ENCODE measurements at places on chromosomes 6 and 20. TPM values are rescaled to one million over a fixed set of nuclear protein-coding genes. Genes with fewer than 3 reads are reported as not detected.

Gene CALHM5
- not detected for total RNA-seq

Gene TP53TG5
- not detected for total RNA-seq

Gene OR2J1
- not detected for total RNA-seq

Gene PKIB
- total RNA-seq: not detected

Gene CUTA
- 164 TPM for total RNA-seq

Gene KCNG1
- 3.4 TPM for total RNA-seq

Gene WFDC12
- not detected for total RNA-seq

Gene CLPSL1
- not detected for total RNA-seq

Gene DCDC2
- not detected for total RNA-seq

Gene HTR1E
- total RNA-seq: not detected

Gene COL21A1
- total RNA-seq: not detected

Gene SGK2
- 0.11 TPM for total RNA-seq

Gene HINT3
- total RNA-seq: 12.8 TPM

Gene PLCB4
- not detected for total RNA-seq

Gene TCF15
- total RNA-seq: not detected

Gene PSMA7
- total RNA-seq: 464 TPM

Gene RIPOR2
- total RNA-seq: 54.4 TPM

Gene RMND1
- total RNA-seq: 24.5 TPM

- H3K4me3 ChIP-seq: no peak overlapping the region
- H3K36me3 ChIP-seq: no peaks in the 10 kb centered on the region
- no peaks in the 10 kb centered on the region for H3K4me1 ChIP-seq
- DNase-seq: no peak
Observed at GRCh38 chr20:63115651-63116411, 100.1 kb downstream of the YTHDF1 start.

GRCh38 chr20:61951695-61952533 lies 113.8 kb downstream of the TAF4 start:
- no peaks in the 10 kb centered on the region for H3K4me1 ChIP-seq
- no peak overlapping the region for H3K4me3 ChIP-seq
- H3K27ac ChIP-seq: no peak overlapping the region
- no peaks in the 10 kb centered on the region for H3K27me3 ChIP-seq
- DNase-seq: no peak
- H3K36me3 ChIP-seq: no peaks in the 10 kb centered on the region

- H3K4me1 ChIP-seq: peaks cover 84% of the 10 kb centered on the region
- peak overlapping the region; percentile 61 for H3K4me3 ChIP-seq
- H3K36me3 ChIP-seq: peaks cover 39% of the 10 kb centered on the region
- H3K27ac ChIP-seq: peak overlapping the region; percentile 68
- DNase-seq: peak; percentile 62
- no peaks in the 10 kb centered on the region for H3K27me3 ChIP-seq
Observed at GRCh38 chr20:53579581-53580375, 13.9 kb downstream of the ZNF217 start.

- H3K4me3 ChIP-seq: no peak overlapping the region
- peaks cover 16% of the 10 kb centered on the region for H3K4me1 ChIP-seq
- no peak overlapping the region for H3K27ac ChIP-seq
- DNase-seq: no peak
- no peaks in the 10 kb centered on the region for H3K36me3 ChIP-seq
Observed at GRCh38 chr20:44154521-44155001, 32.4 kb downstream of the JPH2 start.

DNA sequence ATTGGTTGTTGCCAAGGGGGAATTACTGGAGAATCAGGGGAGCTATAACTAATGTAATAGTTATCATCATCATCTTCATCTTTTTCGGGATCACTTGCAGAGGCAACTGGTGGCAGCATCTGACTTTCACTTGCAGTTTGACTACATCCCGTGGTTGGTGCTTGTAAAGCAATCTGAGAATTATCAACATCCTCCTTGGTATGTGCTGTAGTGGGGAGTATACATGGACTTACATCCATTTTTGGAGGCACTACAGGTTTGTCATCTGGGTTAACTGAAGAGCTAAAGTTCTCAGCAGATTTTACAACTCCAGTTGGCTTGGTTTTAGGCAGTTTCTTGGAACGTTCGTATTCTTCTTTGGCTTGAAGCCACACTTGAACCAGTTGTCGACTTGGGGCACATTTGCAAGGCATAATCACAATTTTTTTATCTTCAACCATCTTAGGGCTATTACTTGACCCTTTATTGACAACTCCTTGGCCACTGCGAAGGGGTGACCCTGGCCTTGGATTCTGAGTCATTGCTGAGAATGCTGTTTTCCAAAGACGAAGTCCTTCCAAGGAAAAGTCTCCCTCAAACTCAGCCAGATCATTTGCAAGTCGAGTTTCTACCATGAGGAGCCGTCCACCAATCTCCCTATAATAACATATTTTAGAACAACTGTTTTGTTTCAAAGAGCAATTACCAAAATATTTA lies 115.5 kb downstream of the REV3L start:
- no peaks in the 10 kb centered on the region for H3K36me3 ChIP-seq
- no peaks in the 10 kb centered on the region for H3K27me3 ChIP-seq
- no peak for DNase-seq
- no peaks in the 10 kb centered on the region for H3K4me1 ChIP-seq

DNA sequence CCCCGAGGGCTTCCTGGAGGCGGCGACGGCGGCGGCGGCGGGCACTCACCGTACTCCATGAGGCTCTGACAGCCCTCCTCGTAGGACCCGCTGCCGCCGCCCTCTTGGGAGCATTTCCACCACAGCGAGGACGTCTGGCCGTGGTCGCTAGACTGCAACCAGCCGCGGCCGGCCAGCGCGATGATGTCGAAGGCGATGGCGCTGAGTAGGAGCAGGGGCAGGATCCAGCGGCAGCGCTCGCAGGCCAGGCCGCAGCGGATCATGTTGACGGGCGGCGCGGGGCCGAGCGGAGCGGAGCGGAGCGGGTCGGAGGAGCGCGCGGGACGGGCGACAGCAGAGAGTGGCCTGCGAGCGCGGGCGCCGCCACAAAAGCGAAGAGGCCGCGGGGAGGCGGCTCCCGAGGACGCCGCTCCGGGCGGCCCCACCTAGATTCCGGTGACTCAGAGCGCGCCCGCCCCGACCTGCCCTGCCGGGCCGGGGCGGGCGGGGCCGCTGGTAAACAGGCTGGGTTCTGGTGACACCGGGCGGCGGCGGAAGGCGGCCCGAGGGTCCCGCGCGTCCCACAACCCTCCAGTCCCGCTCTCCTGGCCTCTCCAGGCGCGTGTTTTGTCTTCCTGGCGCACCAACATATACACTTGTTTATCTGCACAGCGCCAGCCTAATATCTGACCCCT lies at the start of gene PERP:
TSS of gene PERP (minus strand) at position 342 of the 674 bp plus-strand sequence. CDS start at position 263, 79 bp downstream.
- DNase-seq: peak; percentile 83
- H3K27me3 ChIP-seq: peaks cover 10% of the 10 kb centered on the region
- peak within 1 kb of the TSS; percentile 2 for H3K27ac ChIP-seq
- peak within 1 kb of the TSS; percentile 31 for H3K4me3 ChIP-seq
- H3K4me1 ChIP-seq: peaks cover 13% of the 10 kb centered on the region

GRCh38 chr6:21589352-21590345 lies 3.9 kb upstream of the SOX4 start:
- peak; percentile 68 for DNase-seq
- peak overlapping the region; percentile 79 for H3K4me3 ChIP-seq
- H3K27me3 ChIP-seq: peaks cover 22% of the 10 kb centered on the region
- H3K36me3 ChIP-seq: no peaks in the 10 kb centered on the region
- peaks cover 13% of the 10 kb centered on the region for H3K4me1 ChIP-seq

DNA sequence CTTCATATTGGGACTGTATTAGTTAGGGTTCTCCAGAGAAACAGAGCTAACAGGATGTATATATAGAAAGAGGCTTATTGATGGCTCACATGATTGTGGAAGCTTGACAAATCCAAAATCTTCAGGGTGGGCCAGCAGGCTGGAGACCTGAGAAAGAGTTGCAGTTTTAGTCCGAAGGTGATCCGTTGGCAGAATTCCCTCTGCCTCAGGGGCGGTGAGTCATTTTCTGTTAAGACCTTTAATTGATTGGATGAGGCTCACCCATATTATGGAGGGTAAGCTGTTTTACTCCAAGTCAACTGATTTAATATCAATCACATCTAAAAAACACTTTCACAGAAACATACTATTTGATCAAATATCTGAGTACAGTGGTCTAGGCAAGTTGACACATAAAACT lies 113.6 kb downstream of the FLRT3 start:
- H3K36me3 ChIP-seq: no peaks in the 10 kb centered on the region
- H3K27ac ChIP-seq: no peak overlapping the region
- no peaks in the 10 kb centered on the region for H3K4me1 ChIP-seq
- DNase-seq: no peak
- no peak overlapping the region for H3K4me3 ChIP-seq

GRCh38 chr6:156984178-156984738 lies 207.1 kb downstream of the ARID1B start:
- peaks cover 50% of the 10 kb centered on the region for H3K4me1 ChIP-seq
- H3K4me3 ChIP-seq: no peak overlapping the region
- H3K27me3 ChIP-seq: no peaks in the 10 kb centered on the region
- H3K36me3 ChIP-seq: no peaks in the 10 kb centered on the region

GRCh38 chr6:151082079-151082478 lies 157.7 kb upstream of the AKAP12 start:
- H3K36me3 ChIP-seq: no peaks in the 10 kb centered on the region
- H3K4me3 ChIP-seq: no peak overlapping the region
- H3K27ac ChIP-seq: no peak overlapping the region
- H3K27me3 ChIP-seq: no peaks in the 10 kb centered on the region
- H3K4me1 ChIP-seq: no peaks in the 10 kb centered on the region
- DNase-seq: no peak

- no peak overlapping the region for H3K4me3 ChIP-seq
- DNase-seq: peak; percentile 21
- no peaks in the 10 kb centered on the region for H3K4me1 ChIP-seq
- H3K27ac ChIP-seq: no peak overlapping the region
Observed at GRCh38 chr6:161418463-161418945, 144.6 kb upstream of the AGPAT4 start.

DNA sequence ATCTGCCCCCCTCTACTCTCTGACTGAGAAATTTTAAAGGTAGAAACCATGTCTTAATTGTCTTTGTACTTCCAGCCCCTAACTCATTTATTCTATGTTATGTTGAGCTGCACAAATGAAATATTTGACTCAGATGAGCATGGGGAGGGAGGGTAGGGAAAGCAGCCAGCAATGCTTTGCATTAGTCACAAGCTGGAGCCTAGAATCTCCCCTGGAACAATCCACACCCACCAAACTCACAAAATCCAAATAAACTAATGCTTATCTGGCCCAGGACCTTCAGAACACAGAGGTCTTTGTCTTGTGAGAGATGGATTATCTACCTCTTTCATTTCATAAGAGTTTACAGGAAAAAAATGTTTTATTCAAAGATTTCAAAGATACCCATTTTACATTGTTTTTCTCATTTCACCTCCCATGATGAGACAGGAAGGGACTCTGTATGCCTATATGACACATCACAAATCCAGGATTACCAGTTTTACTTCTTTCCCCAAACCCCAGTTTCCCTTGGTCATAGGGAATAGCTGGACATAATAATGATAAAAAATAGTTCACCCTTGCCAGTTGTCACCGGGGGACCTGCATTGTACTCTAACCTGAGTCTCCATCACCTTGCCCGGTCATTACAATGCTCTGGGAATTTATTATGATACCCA lies 466.9 kb downstream of the KIF16B start:
- no peak overlapping the region for H3K4me3 ChIP-seq
- no peaks in the 10 kb centered on the region for H3K4me1 ChIP-seq
- H3K27me3 ChIP-seq: no peaks in the 10 kb centered on the region
- DNase-seq: no peak
- no peak overlapping the region for H3K27ac ChIP-seq

- H3K36me3 ChIP-seq: no peaks in the 10 kb centered on the region
- no peaks in the 10 kb centered on the region for H3K27me3 ChIP-seq
- peaks cover 62% of the 10 kb centered on the region for H3K4me1 ChIP-seq
- H3K4me3 ChIP-seq: no peak overlapping the region
Observed at GRCh38 chr6:156809446-156810178, 32.4 kb downstream of the ARID1B start.

DNA sequence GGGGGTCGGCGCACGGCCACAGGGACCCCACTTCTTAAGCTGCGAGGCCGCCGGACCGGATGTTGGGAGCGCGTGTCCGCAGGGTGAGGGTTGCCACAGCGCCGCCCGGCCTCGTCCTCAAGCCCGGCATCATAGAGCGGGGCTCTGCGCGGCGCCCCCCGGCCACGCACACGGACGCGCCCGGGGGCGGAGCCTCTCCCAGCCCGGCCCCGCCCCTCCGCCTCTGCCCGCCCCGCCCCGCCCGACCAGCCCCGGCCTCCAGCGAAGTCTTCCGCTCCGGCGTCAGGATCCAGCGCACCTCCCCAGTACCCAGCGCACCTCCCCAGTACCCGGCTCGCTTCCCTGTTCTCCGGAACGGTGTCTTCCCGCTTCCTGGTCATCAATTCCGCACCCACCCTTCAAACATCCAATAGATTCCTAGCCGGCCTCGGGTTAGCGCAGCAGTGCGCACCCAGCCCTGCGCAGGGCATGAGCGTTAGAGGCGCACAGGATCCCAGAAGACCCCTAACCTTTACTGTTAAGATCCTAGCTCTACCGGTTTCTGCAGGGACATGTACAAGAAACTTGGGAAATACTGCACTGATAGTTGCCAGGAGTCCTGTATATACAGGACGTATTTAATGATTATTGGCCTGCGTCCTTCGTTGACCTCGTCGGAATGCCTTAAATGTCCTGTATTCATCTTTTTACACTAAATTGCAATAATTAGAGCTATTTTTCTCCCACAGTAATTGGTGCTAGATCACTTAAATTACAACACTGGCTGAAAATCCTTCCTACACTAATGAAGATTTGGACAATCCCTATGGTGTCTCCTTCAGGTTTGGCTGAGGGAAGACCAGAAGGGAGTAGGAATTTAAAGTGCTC lies 535 bp upstream of the DNAAF9 start:
- DNase-seq: peak; percentile 82
- no peaks in the 10 kb centered on the region for H3K36me3 ChIP-seq
- peak overlapping the region; percentile 99 for H3K4me3 ChIP-seq
- H3K27ac ChIP-seq: peak overlapping the region; percentile 71
- no peaks in the 10 kb centered on the region for H3K27me3 ChIP-seq

DNA sequence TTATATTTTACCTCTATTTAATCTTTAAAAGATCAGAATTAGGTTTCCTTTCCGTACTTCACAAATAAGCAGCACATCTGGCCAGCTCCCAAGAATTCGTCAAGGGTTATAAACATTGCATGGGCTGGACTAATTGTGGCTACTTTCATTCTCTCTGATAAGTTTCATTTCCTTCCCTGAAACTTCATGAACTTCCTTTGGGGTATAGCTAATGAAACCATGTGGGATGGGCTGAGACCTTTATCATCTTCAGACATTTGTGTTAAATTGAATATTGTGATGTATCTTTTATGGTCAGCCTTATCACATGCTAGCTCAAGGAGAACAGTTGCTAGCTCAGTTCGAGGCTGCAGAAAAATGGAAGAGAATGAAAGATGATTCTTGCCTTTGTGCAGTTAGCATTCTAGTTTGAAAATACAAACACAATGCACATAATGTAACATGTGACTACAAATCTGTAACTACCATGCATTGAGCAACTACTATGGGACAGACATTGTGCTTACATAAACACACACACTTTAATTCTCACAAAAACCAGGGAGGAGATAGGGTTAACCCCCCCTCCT lies 1.7 kb upstream of the GMPR start:
- H3K4me3 ChIP-seq: no peak overlapping the region
- no peak for DNase-seq
- H3K36me3 ChIP-seq: no peaks in the 10 kb centered on the region
- peak overlapping the region; percentile 73 for H3K27ac ChIP-seq

GRCh38 chr20:25723975-25724374 lies 27.3 kb upstream of the ZNF337 start:
- no peaks in the 10 kb centered on the region for H3K36me3 ChIP-seq
- peaks cover 15% of the 10 kb centered on the region for H3K4me1 ChIP-seq
